ENCODE measurements at places on chromosomes 2 and 18. TPM values are rescaled to one million over a fixed set of nuclear protein-coding genes. Genes with fewer than 3 reads are reported as not detected.

The ACKR3 gene
- 19.4 TPM for total RNA-seq

The GNAL gene
- total RNA-seq = 5.4 TPM

The PSD4 gene
- total RNA-seq = 10.9 TPM

The MPV17 gene
- total RNA-seq = 69.5 TPM

The EML6 gene
- 1.9 TPM for total RNA-seq

The RAPGEF4 gene
- 0.26 TPM for total RNA-seq

The SKA1 gene
- total RNA-seq = 12.4 TPM

The PTCD3 gene
- 111 TPM for total RNA-seq

The REG3A gene
- total RNA-seq = not detected

The KYNU gene
- 252 TPM for total RNA-seq

The MYL1 gene
- not detected for total RNA-seq

The GRP gene
- not detected for total RNA-seq

The ALPP gene
- total RNA-seq = 2.7 TPM

The OTOS gene
- total RNA-seq = not detected

The SS18 gene
- 52.6 TPM for total RNA-seq

The LRRC30 gene
- not detected for total RNA-seq

The IL1RL2 gene
- total RNA-seq = not detected

The ABHD1 gene
- total RNA-seq = 1.2 TPM

The CERKL gene
- total RNA-seq = 0.24 TPM

The COL3A1 gene
- total RNA-seq = 0.28 TPM

The CYP27A1 gene
- 0.20 TPM for total RNA-seq

The EPB41L5 gene
- total RNA-seq = 5.6 TPM

The GPR17 gene
- 0.19 TPM for total RNA-seq

The RBFA gene
- total RNA-seq = 29.5 TPM

The EMILIN1 gene
- 0.64 TPM for total RNA-seq

The FHL2 gene
- 62.5 TPM for total RNA-seq

The RFX8 gene
- total RNA-seq = not detected

The TBR1 gene
- total RNA-seq = not detected

The TET3 gene
- total RNA-seq = 7.2 TPM

The FAM110C gene
- 0.12 TPM for total RNA-seq

The SERPINB4 gene
- not detected for total RNA-seq

The DYSF gene
- total RNA-seq = 0.61 TPM

The MAP3K19 gene
- not detected for total RNA-seq

The SP5 gene
- total RNA-seq = not detected

The UNC80 gene
- total RNA-seq = not detected

The CABLES1 gene
- total RNA-seq = 15.8 TPM

The IL1F10 gene
- total RNA-seq = not detected

The CPO gene
- not detected for total RNA-seq

The ALLC gene
- not detected for total RNA-seq
